ENCODE measurements at places on chromosomes 2 and 18. TPM values are rescaled to one million over a fixed set of nuclear protein-coding genes. Genes with fewer than 3 reads are reported as not detected.

Gene CCT7
- total RNA-seq: 375 TPM

Gene DNAH6
- 0.37 TPM for total RNA-seq

Gene CLEC4F
- not detected for total RNA-seq

Gene FBXO48
- 0.37 TPM for total RNA-seq

Gene USP14
- 19.0 TPM for total RNA-seq

Gene TUBB8B
- not detected for total RNA-seq

Gene SPP2
- total RNA-seq: not detected

Gene SERPINB10
- total RNA-seq: 0.20 TPM
